ENCODE measurements at places on chromosomes 2 and 18. TPM values are rescaled to one million over a fixed set of nuclear protein-coding genes. Genes with fewer than 3 reads are reported as not detected.

SKOR2 gene
- not detected for polyA plus RNA-seq

PROKR1 gene
- polyA plus RNA-seq = not detected

POTEF gene
- polyA plus RNA-seq = not detected

METTL4 gene
- 10.6 TPM for polyA plus RNA-seq

KCNK3 gene
- polyA plus RNA-seq = 5.8 TPM

VIL1 gene
- 0.08 TPM for polyA plus RNA-seq

DNER gene
- 2.1 TPM for polyA plus RNA-seq

TEX51 gene
- polyA plus RNA-seq = not detected

LAMA3 gene
- polyA plus RNA-seq = 2.0 TPM

DNA sequence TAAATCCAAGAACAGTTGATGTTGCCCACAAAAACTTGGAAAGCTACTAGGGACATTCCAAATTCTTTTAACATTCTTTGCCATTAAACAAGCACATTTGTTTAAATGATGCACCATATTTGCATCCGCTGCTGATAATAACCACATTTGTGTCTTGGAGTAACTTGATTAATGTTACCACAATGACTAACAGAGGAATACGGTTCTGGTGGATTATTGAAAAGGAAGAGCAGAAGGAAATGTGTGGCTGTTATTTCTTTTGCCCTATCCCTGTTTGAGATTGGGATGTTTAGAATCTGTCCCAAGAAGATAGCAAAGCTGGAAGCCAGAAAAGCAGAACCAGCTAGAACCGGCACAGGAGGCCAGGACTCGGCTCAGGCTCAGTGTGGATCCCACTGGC lies 39.2 kb upstream of the RASGRP3 start:
- no peak for DNase-seq

DNA sequence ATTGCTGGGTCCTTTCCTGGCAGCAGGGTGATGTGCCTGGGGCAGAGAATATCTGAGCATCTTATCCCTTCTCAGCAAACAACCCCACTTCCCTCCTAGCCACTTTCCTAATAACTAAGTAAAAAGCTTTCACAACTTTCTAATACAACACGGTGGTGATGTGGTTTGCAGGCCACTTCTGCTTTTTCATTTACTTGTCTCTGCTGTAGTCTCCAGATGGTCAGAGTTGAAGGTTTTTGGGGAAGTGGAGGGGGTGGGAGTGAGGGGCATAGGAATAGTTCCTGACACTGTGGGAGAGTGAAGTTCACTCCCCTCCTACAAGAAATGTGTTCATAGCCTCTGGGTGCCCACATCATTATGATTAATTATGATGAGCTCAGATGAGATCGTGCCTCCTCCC lies 11.6 kb downstream of the OXER1 start:
- no peak for DNase-seq

GRCh38 chr2:3780477-3781402 lies 77.4 kb downstream of the DCDC2C start:
- DNase-seq = peak; percentile 58

- DNase-seq = no peak
These were observed 11.9 kb downstream of the ADRA2B start for GRCh38 chr2:96104487-96104861.

GRCh38 chr2:226755631-226756030 lies 44.0 kb downstream of the IRS1 start:
- no peak for DNase-seq

DNA sequence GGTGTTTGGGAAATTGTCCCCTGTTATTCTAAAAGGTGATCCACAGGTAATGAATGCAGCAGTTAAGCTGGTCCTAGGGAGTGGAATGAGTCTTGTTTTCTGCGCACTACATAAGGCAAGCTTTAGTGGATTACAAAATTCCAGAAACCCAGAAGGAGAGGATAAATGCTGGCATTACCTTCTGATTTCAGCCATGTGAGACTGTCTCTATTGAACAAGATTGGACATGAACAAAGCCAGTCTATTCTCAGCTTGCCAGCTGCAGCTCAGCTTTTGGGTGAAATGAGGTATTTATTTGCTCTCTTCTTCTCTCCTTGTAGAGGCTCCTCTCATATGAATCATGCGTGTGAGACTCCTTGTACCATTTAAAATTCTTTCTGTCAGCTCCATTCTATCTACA lies 944.9 kb downstream of the CNTNAP5 start:
- no peak for DNase-seq

DNA sequence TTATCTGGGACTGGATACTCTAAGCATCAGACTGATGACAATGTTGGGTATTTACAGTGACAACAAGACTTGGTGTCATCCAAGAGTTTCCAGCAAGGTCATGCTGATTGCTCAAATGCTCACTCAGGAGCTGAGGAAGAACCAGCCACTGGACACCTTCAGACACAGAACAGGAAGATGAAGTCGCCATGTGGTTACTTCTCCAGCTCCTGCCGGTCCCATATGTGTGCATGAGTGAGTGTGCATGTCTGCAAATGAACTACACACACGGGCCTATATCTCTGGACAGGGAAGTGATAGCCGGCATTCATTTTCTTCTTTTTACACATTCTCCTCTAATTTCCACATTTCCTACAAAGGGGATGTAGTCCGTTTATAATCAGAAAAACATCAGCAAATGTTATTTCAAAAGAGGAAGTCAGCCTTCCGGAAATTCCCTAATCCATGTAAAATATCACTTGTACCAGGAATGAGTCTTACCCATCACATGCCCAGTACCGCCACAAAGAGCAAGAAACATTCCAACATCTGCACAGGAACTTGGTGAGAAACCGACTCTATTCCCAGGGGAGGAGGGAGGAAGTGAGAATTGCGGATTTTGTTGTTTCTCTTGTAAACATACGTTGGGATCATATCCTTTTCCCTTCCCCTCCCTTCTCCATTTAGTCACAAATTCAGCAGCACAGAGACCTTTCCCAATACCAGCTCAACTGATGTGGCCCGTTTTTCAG lies 10.8 kb downstream of the RFX8 start:
- peak; percentile 33 for DNase-seq

GRCh38 chr2:39403311-39403710 lies 33.8 kb downstream of the MAP4K3 start:
- no peak for DNase-seq

- no peak for DNase-seq
These were observed 11.6 kb upstream of the ALLC start for GRCh38 chr2:3646446-3646845.

DNA sequence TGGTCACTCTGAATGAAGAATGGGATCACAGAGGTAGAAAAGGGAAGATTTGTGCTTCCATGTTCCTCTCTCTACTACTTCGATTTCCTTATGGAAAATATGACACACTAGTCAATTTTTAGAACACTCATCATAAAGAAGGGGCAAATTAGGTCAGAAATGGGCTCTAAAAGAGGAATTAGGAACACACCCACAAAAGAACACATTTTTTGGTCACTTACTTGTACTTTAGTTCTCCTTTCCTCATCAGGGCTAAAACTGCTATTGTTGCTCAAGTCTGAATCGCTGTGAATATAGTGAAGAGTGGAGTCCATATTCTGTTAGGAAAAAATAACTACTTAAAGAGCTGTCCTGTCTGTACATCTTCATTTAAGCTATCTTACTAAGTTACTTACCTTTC lies 52.6 kb downstream of the PPP4R1 start:
- no peak for DNase-seq

DNA sequence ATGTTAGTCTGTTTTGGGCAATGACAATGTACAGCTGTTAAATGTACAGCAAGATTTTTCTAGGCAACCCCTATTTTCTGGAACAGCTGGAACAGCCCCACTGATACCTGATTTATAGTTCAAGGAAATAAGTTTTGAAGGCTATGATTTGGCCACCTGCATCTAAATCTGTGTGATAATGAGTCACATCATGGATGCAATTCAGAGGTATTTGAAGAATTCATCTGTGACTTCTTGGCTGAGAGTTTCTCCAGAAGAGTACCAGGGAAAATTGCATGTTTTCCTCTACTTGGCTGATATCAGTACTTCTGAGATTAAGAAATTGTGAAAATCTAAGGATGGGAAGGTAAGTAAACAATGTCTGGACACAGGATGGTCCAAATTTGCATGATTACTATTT lies 40.7 kb upstream of the NT5C1B start:
- DNase-seq = no peak

DNA sequence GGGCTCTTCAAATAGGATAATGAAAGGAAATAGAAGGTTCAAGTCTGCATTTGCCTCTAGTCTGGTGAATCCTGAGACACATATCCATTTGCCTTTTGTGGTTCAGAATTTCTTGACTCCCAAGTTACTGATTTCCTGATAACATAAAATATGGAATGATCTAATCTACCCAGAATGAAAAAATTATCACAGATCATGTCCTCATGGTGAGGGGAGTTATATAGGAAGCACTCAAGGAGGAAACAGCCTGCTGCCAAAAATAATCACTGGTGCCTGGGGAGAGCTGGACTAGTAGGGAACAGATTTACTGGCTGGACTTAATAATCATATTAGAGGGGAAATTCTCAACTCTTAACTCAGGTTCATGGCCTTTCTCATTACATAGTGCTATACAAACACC lies 95.5 kb upstream of the STK17B start:
- DNase-seq = no peak

GRCh38 chr2:85309699-85310321 lies 18.0 kb downstream of the TGOLN2 start:
- no peak for DNase-seq

DNA sequence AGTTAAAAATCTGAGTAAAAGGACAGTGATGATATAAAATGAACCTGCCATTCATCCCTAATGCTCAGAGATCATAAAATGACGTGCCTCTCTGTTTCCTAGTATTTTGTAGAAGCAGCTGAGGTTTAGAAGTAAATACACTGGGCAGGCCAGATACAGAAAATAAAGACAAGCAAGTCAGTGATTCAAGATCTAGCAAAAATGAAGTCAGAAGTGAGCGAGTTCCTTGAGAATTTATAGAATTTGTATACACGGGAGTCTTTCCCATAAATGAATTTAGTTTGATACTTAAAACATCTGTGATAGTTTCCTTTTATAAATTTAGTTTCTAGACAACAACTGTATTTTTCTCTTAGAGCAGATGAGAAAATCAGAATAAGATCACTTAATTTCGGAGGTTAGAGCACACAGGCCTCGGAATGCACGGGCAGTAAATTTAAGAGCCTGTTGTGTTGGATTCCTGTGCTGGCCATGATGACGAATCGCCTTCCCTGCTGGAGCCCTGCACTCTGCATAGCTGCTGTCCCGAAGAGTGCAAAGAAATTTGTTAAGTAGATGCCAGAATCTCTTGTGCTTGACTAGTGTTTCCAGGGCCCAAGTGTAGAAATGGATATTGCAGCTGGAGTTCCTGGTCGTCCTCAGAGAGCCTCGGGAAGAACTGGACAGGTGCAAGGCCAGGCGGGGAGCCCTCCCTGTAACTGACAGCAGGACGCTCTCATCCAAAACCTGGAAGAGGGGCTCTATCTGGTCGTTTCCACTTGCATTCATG lies 83.7 kb upstream of the RBM44 start:
- DNase-seq = peak; percentile 75

GRCh38 chr2:219517954-219518778 lies 3.9 kb downstream of the ASIC4 start:
- DNase-seq = no peak

- DNase-seq = no peak
These were observed 74.8 kb downstream of the ARHGEF4 start for GRCh38 chr2:130911482-130911881.

DNA sequence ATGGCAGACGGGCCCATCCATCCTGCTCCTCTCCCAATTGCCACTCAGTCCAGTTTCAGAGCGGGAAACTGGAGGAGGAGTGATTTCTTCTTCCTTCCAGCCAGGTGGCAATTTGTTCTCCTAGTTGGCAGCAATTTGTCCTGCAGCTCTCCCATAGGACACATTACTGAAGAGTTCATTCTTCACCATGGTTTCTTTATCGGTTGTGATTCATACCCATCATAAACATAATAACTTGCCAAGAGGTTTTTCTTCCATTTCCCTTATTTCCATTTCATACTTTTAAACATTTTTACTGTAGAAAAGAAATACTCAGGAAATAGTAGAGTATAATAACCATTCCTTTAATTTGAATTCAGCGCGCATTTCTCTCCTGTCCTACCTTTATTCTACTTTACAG lies 377.9 kb upstream of the RAB12 start:
- DNase-seq = no peak

All from muscle of arm (tissue), 14 donors.